ENCODE measurements at places on chromosomes 1 and 21.

- DNase-seq: no peak
These were observed 130.8 kb downstream of the BRINP2 start for GRCh38 chr1:177301425-177302124.

DNA sequence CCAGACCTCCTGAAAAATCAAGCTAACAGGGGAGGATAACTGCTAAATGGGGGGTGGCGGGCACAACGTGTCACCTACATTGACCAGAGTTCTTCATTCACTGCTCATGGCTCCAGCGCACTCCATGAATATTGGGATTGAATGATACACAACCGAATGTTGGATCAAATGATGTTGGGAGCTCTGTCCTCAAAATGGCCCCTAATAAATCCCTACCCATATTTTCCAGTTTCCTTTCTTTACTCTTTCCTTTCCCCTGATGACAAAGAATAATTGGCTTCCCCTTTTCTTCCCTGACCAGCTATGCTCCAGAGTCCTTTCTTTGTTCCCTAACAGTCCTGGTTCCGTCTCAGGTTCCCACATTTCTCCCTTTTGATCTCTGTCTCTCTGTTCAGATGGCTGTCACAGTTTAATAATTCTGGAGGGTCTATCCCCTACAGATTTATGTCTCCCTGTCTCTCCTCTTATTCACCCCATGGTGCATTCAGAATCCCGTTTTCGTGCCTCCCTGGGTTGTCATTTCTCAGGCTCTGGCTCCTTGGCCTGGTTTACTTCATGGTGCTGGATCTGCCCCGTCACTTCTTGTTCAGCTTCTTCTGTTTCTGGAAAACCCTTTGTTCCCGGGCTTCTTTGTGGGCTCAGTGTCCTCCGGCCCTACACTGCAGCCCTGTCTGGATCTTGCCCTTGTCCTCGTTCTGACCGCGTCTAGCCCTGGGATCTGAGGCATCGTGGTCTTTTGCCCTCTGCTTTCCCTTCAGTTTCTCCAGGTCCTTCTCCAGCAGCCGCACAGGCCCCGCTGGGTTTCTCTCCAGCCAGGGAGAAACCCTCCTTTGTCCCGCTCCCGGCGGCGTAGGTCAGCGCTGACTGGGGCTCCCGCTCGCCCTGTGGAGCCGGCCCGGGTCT is 78.3 kb downstream of the NDUFS5 start:
- DNase-seq: no peak

DNA sequence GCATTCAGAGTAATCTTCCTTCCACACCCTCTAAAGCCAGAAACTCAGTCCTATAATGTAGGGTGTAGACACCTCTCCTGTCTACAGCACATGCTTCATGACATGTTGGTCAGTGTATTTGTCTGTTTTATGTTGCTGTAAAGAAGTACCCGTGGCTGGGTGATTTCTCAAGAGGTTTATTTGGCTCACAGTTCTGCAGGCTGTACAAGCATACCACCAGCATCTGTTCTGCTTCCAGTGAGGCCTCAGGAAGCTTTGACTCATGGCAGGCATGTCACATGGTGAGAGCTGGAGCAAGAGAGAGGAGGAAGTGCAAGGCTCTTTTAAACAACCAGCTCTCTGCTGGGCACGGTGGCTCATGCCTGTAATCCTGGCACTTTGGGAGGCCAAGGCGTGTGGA is 12.1 kb downstream of the PLOD1 start:
- DNase-seq: no peak

DNA sequence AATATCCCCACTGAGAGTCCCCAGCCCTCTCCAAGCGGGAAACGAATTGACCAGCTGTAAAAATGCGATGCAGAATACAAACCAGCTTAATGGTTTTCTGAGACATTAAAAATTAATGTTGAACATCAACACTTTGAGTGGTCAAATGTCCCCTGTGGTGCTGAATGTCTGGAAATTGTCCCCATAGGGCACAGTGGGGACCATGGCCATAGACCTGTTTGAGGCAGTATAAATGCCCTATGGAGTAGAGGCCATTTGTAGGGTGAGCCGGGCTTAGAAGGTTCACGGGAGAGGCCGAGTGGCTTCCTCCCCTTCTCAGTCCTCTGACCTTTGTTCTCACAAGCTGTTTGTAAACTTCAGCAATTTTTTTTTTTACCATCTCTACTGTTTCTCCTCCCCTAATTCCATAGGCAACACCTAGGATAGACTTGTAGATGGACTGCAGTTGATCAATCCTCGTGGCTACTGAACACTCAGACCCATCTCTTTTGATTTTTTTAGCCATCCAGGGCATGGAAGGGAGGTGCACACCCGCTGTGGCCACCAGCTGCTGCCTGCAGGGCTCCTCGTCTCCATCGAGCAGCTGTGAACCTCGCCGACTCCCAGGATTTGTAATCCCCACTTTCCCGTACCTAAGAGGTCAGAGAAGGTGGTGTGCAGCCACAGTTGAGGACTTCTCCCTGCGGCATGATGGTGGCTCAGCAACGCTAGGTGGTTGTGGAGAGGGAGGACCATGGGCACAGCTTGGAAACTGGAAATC is 41.0 kb downstream of the KAZN start:
- DNase-seq: no peak

DNA sequence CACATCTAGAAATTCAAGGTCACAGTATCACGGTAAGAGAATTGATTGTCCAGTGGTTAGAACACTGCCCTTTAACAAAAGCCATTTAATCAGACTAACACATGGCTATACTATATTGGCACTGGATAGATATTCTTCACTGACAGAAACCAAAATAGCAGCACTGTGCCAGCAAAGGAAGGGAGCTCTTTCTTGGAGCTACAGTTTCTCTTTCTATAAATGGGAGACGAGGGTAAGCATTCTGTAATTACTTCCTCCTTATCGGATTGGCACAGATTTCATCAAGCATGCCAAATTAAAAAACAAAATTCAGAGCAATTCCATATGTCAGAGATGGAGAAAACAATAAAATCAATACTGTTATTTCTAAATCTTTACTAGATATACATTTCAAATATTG is 115.7 kb upstream of the CACYBP start:
- no peak for DNase-seq

GRCh38 chr1:172431721-172432192 is 11.3 kb downstream of the C1orf105 start:
- no peak for DNase-seq
